ENCODE measurements at places on chromosomes 2 and 18.

DNA sequence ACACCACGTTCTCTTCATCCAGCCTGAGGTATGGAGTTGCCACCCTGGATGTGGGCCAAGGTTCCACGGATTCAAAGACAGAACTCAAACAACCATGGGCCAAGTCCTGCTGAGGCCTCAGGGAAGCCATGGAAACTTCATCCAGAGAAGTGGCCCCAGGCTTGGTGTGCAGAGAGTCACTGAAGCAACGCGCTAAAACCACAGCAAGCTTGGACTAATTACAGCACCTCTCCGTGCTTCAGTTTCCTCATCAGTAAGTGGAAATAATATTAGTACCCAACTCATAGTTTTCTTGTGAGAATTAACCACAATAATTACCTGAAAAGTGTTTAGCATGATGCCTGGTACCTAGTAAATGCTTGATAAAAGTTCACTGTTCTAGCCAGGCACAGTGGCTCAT, 19.2 kb upstream of the AP1S3 start:
- no peak for DNase-seq

- no peak for DNase-seq
Observed at GRCh38 chr2:20997953-20998722, 45.7 kb downstream of the APOB start.

DNA sequence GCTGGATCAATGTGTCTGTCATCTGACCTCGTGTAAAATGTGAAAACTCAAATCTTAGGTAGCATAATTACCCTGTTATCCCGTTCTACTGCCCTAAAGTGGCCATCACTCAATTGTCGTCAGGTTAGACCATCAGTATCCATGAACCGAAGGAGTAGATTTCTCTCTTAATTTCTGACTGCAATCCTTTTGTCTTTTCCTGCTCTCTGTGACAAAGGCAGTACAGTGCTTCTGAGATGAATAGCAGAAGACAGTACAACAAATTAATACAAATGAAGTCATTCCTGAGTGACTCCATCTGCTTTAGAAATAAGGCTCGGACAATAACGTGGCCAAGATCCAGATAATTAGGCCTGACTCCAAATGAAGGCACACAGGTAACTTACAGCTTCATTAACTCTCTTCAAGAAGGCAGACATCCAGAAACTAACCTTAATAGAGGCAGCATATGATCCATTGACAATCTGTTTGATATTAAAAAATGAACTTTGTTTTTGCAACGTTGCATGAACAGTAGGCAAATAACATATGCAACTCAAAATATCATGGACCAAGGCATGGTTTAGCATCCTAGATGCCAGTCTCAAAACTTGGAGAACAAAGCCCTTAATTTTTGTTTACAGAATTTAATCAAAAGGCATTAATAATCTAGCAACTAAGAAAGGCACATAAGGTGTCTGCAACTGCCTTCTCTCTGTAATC, 96.7 kb upstream of the CDH20 start:
- DNase-seq = no peak

- DNase-seq = no peak
Observed at GRCh38 chr2:63440612-63441011, 147.7 kb downstream of the WDPCP start.

DNA sequence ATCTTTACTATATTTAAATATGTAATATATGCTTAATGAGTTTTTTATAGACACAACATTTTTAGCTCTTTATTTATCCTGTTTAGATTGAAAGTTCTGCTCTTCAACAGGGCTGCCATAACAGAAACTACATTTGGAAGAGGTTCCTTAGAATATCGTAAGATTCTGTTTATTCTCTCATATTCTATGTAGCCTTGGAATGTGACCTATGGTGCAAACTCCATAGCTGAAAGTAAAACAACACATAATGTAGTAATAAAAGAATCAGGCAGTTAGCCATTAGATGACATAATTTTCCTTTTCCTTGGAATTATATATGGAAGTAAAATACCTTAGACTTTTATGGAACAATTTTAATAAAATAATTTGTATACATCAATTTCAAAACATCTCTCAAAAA, 91.3 kb downstream of the ZNF804A start:
- DNase-seq = no peak

DNA sequence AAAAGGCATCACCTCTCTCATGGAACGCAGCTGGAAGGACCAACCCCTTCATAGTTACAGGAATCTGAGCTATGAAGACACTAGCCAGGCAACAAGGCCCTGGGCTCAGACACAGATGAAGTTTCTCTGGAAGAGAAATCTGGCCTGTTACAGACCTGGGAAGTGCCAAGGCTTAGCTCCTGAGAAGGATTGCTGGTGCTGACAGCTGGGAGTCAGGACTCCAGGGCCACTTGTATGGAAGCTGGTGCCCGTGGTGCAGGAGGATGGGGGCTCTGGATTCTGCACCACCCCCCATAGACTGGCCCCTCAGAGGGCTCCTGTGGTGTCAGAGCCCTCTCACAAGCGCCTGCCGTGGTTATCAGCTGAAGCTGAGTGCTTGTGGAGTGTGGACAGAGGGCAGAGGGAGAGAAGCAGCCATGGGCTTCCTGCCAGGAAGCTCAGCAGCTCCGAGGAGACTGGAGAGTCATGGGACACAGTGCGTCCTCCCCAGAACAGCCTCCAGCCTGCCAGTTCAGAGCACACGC, 87.3 kb upstream of the LCLAT1 start:
- no peak for DNase-seq

GRCh38 chr2:23510471-23510870, 125.5 kb downstream of the KLHL29 start:
- no peak for DNase-seq

- no peak for DNase-seq
Observed at GRCh38 chr18:75068682-75069435, 140.1 kb downstream of the PTGR3 start.

DNA sequence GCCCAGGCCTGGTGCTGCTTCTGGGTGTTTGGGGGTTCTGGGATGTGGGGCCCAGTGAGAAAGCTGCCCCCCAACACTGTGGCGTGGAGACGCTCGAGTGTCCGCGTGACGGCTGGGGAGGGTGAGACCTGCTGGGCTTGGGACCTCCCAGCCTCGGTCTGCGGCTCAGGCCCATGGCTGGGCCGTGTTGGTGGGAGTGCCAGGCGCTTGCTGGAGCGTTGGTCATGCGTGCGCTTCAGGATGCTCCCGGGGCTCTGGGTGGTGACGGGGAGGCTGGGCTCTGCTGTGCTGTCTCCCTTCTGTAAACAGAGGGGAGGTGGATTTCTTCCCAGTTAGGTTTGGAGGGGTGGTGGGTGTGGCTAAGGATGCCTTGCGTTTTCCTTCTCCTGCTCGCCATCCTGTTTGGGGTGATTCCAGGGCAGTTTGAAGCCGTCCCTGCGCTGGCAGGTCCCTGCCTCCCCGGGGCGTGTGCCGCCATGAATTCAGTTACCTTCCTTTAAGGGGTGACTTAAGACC, 606 bp downstream of the GAL3ST2 start:
- no peak for DNase-seq

DNA sequence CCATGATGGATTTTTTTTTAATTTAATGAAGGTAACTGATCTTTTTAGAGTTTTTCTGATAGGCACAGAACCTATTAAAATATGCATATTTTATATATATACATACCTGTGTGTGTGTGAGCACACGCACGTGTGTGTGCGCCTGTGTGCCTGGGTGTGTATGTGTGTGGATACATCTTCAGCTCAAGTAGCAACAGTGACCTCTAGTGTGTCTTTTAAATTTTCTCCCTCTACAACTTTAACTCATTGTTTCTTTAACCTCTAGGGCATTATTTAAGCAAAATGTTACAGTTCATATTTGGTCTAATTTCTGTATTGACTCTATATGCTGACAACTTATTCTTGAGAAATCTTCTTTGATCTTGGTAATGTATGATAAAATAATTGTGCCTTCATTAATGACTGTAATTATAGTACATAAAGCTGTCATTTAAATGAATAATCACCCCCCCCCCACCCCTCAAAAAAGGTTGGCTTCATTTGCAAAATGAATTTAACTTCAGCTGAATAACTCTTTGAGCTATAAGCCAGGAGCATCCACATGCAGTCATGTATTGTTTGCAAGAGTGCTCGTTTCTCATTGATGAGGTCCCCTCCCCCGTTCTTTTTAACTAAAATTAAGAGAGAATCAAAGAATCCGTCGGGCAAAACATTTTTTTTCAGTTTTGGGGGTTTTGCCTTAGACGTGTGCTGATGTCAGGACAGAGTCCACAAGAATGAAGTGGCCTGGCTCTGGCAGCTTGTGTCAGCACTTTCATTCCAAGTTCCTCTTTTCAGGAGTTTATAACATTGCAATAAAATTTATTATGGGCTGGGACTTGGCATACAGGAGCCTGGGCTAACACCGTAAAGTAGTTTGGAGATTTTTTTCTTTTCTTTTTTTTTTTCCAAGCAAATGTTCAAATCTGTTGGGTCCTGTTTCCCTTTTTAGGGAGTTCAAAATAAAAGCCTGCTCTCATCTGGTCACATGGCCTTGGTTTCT, 80.0 kb downstream of the ETAA1 start:
- no peak for DNase-seq

GRCh38 chr2:218993345-218994315, at the start of gene CRYBA2:
Gene CRYBA2 (minus strand): TSS chr2:218993422. CDS start chr2:218993176, 246 bp downstream.
- no peak for DNase-seq

GRCh38 chr2:36965751-36966369, 476 bp downstream of the STRN start:
- DNase-seq = peak; percentile 78

- no peak for DNase-seq
Observed at GRCh38 chr2:183348492-183348891, 224.2 kb downstream of the NUP35 start.

DNA sequence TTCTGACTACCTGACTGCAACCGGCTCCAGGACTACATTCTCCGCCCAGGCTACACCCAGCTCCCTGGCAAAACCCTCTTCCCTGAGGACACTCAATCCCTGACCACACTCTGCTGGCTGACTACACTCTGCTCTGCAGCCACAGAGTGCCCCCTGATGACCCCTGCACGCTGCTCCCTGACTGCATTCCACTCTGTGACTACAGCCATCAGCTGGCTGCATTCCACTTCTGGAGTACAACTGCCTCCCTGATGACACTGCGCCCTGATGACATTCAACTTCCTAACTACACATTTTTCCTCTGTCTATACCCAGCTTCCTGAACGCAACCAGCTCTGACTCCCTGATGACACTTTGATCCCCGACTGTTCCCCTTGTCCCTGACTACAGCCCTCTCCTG, 71.3 kb upstream of the NRXN1 start:
- DNase-seq = peak; percentile 63

DNA sequence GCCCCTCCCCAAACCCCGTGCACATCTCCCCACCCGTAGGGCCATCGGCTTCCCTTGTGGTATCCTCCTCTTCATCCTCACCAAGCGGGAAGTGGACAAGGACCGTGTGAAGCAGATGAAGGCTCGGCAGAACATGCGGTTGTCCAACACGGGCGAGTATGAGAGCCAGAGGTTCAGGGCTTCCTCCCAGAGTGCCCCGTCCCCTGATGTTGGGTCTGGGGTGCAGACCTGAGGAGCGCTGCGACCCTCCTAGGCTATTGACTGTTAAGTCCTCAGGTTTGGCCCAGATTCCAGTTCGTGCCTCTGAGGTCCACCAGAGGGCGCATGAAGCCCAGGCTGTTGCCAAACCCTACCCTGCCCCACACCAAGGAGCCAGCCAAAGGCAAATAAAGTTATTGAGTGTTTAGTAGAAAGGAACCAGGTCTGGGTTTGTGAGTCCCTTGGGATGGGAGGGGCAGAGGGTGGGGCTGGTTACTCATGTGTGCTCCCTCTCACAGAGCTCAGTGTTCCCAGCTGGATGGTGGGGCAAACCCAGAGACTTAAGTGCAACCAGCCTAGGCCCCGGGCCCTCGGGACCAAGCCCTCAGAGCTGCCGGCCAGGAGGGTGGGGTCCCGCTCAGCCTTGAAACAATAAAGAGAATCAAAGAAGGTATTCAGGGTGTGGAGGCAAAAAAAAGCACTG, 2.4 kb downstream of the PNKD start:
- DNase-seq = peak; percentile 85

GRCh38 chr18:50844960-50845359, 25.1 kb upstream of the MRO start:
- DNase-seq = no peak

- DNase-seq = peak; percentile 70
Observed at GRCh38 chr2:84906900-84907714, 1.7 kb downstream of the TMSB10 start.

DNA sequence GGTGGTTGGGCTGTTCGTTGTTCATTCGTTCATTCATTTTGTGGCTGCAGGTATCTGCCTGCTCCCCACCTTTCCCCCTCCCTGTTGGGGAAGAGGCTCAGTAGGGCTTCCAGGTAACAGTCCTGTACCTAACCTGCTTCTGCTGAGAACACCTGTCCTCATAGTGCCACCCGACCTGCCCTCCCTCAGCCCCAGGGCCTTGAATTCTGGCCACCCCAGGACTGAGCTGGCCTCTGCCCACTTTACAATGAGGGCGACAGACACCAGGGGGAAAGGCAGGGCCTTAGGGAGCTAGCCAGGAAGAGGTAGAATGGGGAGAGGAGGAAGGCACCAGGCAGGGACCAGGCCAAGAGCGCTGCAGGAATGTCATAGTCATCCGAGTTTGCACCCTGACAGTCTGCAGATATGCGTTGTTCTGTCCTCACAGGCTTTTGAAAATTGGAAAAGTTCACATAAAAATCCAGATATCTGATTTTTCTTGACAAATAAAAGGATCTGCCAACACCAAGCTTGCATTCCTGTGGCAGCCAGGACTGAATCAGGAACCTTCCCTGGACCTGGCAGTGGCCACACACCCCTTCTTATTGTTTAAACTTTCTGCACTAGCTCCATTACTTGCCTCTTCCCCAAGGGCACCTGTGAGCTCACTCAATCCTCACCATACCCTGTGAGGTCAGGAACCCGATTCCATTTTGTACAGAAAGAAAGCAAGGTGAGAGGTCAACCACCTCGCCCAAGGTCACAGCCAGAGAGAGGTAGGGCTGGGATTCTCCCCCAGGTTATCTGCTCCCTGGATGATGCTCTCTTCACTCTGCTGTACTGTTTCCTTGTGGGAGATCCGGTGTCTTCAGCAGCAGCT, 35.3 kb upstream of the MRPL33 start:
- DNase-seq = no peak

- no peak for DNase-seq
Observed at GRCh38 chr2:10301941-10302478, 694 bp upstream of the HPCAL1 start.

GRCh38 chr2:10036095-10036884, 7.1 kb upstream of the KLF11 start:
- DNase-seq = peak; percentile 71

- no peak for DNase-seq
Observed at GRCh38 chr2:182652326-182652725, 63.7 kb upstream of the DNAJC10 start.

DNA sequence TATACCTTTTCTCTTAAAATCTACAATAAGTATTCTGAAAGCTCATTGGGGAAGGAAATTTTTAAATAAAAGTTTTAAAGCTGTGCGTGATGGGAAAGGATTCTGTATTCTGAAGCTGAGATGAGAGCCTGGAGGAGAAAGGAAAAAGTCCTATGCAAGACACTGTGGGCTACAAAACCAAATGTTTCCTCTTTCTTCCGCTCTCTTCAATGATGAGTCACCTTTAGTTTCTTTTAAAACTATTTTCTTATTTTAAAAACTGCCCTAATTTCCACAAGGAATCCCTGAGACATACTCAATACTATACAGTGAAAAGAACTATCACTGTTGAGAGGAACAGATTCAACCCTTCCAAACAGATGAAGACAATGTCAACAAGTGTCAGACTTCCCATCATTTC, 87.4 kb downstream of the INO80D start:
- DNase-seq = no peak
